Suppressor macrophage treated with lipopolysaccharide for 1 hour (primary cell): ENCODE measurements at places on chromosomes 2 and 18.

- DNase-seq, result no peak
These were observed 397.7 kb downstream of the TRIB2 start for GRCh38 chr2:13114391-13114790.

DNA sequence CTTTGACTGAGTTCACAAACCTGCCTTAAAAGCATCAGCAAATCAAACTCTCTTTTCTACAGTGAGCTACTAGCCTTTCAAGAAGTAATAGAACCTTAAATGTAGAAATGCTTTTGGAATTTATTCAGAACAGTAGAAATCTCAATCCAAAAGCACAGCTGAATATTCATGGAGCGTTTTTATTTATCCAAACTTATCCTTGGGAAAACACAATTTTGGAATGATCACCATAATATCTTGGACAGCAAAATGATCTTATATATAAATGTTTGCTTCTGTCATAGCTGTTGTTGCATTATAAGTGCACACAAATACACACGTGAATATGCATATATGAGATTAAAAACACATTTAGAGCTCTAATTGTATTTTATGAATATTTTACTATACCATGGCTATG lies 747.3 kb upstream of the PIK3C3 start:
- no peak for DNase-seq

DNA sequence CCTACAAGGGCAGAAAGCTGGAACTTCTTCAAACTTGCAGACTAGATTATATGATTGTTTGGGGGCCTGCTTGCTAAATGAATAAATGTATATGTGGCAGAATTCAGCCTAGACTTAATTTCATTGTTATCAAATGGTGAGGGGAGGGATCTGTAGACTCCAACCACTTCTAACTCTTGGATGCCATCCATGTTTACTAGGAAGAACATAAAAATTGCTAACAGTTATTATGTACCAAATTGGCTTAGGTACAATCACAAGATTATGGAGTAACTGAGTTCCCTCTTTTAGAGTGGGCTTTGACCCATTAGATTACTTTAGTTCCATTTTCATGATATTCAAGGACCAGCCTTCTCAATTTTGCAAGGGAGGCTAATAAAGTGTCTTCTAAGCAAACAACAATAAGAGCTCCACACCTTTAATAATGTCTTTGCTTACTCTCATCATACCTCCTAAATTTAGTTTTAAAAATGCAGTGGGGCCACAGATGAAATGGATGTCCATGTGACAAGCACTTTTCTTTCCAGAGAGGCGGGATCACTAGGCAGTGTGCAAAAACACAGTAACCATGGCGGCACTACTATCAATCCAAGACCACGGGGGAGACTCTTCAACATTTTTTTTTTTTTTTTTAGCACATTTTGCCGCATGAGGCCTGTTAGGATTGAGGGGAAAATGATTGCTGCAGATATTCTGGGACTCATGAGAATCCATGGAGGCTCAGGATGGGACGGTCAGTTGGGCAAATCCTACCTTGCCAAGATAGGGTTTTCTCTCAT lies 217.6 kb upstream of the SPRED2 start:
- no peak for DNase-seq

GRCh38 chr2:218898109-218898878 lies 17.6 kb downstream of the WNT10A start:
- DNase-seq, result peak; percentile 81

- no peak for DNase-seq
These were observed 266.7 kb downstream of the MEIS1 start for GRCh38 chr2:66701656-66702055.
